Stimulated activated CD8-positive, alpha-beta memory T cell treated with anti-CD3 and anti-CD28 coated beads, Interleukin-7, amount 100 ng/mL, for 1 hour (primary cell): ENCODE measurements at places on chromosomes 1 and 21.

DNA sequence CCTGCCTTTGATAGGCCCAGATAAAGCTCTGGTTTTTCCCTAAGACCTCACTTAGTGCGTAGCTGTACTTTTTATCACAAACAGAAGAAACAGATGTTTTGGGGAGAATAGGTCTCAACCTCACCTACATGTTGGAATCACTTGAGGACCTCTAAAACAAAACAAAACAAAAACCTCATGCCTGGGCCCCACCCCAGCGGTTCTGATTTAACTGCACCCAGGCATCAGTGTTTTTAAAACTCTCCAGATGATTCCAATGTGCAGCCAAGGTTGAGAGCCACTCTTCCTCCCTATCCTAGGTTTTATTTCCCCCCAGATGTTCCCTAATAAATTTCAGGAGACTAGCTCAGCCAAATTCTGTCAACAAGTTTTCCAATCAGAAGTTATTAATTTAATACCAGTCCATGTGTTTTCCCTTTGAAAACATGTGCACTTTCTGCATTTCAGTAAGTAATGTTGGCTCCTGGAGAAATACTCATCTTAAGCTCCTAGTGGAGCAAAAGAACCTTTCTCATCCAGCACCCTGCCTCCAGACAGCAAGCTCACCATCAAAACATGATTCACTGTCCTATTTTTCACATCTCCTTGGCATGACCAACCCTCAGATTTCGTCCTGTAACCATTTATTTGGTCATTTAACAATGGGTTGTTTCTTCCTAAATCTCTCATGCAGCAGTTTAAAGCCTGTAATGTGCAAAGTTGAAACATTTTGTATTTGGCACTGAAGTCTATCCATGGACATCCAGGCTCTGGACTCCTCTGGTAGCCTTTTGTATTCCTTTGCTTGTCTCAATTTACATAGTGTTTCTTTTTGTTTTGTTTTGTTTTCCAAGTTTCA, 27.5 kb downstream of the LRRC8C start:
- DNase-seq: no peak

DNA sequence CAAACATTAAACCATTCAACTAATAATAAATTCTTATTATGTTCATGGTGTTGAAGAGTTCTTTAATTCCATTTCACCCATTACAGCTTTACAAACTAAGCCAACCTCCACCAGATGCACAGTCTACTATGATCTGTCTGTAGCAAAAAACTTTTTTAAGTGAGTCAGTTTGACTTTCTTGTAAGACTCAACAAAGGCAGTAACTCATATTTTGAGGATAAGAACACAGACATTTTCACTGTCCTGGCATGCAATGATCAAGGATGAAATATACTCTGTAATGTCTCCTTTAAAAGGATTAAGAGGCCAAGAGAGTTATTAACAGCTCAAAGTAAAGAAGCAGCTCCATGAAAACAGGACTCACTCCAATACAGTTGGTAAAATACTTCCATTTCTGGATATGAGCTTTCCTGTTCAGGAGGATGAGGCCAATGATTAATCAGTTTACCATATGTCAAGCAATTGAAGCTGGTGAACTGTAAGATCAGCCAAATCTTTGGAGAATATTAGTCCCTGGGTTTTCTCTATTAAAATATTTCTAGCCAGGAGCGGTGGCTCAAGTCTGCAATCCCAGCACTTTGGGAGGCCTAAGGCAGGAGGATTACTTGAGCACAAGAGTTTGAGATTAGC, 20.6 kb downstream of the XKR8 start:
- no peak for DNase-seq

GRCh38 chr1:76023669-76024435, 50.7 kb upstream of the ST6GALNAC3 start:
- no peak for DNase-seq

DNA sequence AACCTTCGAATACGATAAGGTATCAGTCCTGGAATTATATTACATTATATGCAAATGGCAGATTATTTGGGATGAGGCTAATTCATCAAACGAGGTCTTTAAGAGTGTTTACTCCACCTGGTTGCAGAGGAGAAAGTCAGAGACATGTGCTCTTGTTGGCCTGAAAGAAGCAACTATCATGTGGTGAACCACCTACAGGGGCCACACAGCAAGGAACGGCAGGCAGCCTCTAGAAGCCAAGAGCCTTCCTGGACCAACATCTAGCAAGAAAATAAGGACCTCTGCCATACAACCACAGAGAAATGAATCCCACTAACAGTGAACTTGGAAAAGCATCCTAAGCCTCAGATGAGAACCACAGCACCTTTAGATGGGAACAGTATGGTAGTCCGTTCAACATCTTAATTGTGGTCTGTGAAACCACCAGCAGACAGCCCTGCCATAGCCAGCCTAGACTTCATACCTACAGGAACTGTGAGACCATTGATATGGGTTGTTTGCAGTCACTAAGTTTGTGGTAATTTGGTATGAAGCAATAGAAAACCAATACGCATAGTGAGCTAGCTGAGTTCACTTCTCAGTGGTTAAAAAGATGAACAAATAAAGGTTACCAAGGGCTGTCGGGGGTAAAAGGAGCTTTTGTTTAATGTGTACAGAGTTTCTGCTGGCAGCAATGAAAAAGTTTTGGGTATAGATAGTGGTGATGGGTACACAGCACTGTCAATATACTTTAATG, 345.7 kb upstream of the RUNX1 start:
- no peak for DNase-seq

DNA sequence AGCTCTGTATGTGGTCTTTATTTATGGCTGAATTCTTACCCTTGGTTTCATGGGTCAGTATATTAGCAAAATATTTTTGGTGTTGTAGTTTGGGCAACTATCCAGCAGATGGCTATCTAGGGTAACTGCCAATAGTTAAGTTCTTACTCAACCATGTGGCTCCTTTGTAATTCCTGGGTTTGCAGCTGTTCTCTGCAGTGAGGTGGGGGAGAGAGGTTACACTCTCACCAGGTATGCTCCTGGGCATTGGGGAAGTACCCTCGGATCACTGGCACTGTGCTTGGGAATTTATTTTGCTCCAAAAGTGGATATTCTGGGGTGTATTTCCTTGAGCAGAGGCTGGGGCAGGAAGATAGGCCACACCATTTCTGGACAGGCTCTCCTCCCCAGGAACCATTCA, 436.7 kb upstream of the TMPRSS15 start:
- DNase-seq: no peak

- DNase-seq: no peak
Observed at GRCh38 chr1:85943526-85943925, 213.0 kb downstream of the COL24A1 start.

DNA sequence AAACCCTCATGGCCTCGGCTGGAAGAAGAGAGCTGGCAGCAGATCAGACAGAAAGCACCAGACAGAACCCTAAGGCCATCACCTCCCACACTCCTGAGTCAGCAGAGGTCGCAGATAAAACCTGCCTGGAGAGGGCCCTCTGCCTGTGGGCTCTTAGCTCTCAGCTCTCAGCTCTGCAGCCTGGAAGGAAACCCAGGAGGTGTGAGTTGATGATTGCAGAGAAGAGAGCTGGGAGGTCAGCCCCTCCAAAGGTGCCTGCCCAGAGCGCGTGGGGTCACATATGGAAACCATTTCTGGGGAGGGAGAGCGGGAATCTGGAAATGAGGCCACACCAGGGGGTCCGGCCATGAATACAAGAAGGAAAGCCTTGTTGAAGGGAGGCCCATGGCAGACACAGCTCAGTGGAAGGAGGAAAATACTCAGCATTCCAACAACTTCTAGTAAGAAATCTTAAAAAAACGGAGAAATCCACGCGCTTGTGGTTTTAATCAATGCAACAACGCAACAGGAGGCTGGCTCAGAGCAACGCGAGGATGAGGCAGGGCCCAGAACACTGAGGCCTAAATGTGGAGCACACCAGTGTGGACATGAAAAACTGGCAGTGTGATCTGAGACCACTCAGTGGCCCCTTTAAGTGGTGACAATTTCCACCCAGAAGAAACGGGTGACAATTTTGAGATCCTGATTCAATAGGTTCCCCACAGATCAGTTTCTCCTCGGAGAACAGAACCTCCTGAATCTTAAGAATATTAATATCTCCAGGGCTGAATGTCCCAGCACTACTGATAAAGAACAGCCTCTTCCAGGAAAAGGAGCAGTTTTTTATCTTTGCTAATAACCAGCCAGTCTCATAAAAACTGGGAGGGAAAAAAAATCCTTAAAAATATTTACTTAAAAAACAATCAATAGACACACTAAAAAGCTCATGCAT, 45.7 kb downstream of the PSMG1 start:
- DNase-seq: no peak

DNA sequence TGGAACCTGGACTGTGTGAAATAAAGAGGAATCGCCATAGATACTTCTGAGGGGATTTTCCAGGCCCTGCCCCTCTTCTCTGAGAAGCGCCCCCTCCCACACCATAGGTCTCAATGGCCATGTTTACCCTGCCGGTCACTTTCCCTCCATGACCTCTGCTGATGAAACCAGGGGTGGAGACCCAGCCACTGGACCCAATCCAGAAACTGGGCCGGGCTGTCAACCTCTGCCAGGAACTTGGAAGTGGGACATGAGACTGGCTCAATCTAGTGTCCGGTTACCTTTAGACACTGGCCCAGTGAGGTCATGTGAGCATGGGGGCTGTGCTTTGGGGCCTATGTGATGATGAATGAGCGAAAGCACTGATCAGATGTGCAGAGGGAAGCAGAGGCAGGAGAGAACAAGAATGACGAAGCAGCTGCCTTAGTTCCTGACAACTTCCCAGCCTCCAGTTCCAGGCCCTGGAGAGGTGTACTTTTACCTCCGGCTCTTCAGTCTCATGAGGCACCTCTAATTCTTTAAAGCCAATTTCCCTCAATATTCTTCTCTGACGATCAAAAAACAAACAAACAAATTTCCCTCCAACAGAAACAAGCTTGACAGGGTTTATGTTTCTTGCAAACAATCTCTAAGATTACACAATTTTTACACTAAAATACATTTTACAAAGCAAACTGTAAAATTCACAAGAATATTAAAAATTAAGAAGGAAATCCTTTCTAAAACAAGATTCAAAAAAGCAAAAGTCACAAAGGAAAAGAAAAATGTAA, 4.9 kb downstream of the ASAP3 start:
- DNase-seq: no peak

DNA sequence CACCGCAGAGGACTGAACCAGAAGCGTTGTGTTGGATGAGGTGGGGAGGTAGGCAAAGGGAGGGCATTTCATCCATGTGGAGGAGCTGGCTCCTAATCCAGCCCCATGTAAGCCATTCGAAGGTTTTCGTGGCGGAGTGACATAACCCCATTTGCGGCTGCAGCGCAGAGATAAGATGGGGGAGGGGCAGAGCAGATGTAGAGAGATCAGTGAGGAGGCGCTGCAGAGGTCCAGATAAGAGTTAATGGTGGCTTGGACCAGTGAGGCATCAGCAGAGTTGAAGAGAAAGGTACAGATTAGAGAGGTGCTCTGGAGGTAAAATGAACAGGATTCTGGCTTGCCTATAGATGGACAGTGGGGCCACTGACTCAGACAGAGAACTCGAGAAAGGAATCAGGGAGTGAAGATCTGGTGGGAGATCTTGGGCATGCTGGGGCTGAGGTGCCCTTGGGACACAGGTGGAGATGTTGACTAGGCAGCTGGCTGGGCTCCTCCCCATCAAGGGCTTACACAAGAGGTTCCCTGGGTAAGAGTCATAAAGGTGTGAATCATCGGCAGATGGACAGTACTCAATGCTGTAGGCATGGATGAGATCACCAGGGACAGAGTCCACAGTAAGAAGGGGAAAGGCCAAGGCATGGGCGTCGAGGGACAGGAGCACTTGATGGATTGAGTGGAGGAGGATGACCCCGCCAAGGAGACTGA, 7.8 kb upstream of the PTPRF start:
- DNase-seq: no peak

DNA sequence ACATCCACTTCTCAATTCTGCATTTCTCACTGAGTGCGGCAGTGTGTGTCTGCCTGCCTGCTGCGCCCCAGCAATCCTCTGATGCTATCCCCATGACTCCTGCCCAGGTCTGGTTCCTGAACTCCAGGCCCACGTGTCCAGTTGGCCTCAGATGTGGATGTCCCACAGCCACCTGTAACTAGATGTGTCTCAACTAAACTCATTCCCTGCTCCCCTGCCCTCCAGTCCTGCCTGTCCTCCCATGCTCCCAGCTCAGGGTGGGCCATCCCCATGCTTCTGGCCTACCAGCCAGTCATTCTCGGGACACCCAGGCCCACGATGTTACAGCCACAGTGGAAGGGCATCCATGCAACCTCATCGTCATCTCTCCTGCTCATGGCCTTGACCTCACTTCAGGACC, 76.8 kb downstream of the STUM start:
- DNase-seq: no peak

DNA sequence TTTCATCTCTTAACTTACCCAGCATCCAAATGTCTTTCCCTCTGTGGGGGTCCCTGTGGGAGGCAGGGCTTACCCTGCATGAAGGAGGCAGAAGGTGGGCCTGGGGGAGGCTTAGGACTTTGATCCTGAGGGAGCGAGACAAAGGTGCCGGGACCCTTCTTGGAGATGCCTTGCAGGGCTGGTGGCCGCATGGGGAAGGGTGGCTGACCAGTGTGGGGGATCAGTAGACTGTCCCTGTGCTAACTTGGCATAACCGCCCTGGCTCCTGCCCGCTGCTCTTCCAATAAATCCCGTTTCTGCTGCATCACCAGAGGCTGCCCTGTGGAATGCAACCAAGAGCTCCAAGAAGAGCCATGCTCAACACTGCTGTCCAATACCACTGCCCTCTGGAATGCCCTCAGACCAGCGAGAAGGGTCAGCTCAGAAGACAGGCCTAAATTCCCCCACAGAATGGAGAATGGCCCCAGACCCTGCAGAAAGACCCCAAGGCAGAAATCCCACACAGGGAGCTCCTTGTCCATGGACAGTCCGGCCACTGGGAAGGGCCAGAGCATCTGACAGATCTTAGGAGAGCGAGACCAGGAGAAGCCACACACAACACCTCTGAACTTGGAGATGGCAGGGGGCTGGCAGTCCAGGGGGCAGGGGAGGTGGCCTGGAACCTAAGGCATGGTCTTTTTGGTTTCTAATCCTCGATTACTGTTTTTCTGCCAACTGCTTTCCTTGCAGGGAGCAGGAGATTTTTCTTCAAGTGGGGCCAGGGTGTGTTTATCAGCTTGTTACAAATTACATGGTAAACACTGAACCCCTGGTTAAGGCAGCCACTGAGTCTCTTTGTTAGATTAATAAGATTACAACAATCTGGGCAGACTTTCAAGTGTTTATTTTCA, 46.7 kb upstream of the DMRTB1 start:
- no peak for DNase-seq

DNA sequence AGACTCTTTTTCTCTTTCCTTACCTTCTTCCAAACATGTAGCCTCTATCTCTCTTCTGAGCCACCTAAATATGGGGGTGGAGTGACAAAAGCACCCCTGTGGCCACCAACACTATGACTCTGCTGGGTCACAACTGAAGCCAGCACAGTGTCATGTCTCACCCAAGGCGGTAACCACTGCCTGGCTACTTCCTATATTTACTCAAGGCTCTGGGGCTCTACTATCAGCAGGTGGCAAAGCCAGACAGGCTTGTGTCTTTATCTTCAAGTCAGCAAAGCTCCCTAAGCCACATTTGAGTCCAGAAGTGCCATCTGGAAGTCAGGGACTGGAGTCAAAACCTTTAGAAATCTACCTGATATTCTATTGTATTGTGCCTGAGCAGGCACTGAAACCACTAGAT, 1515.2 kb downstream of the PLA2G4A start:
- no peak for DNase-seq
